ENCODE measurements at places on chromosomes 12 and 14.

- DNase-seq = no peak
Observed at GRCh38 chr14:31949709-31950108, 127.4 kb upstream of the ARHGAP5 start.

GRCh38 chr14:101476258-101476915, 84.9 kb upstream of the DIO3 start:
- DNase-seq = no peak

- no peak for DNase-seq
Observed at GRCh38 chr14:35747379-35747778, 61.7 kb downstream of the RALGAPA1 start.

- peak; percentile 75 for DNase-seq
Observed at GRCh38 chr14:91835920-91836843, 31.2 kb downstream of the TC2N start.

GRCh38 chr12:25819691-25820090, 138.8 kb upstream of the RASSF8 start:
- no peak for DNase-seq

GRCh38 chr14:60544659-60545058, 35.7 kb downstream of the SIX6 start:
- DNase-seq = no peak

GRCh38 chr14:64885559-64885958, 5.9 kb upstream of the SPTB start:
- no peak for DNase-seq

DNA sequence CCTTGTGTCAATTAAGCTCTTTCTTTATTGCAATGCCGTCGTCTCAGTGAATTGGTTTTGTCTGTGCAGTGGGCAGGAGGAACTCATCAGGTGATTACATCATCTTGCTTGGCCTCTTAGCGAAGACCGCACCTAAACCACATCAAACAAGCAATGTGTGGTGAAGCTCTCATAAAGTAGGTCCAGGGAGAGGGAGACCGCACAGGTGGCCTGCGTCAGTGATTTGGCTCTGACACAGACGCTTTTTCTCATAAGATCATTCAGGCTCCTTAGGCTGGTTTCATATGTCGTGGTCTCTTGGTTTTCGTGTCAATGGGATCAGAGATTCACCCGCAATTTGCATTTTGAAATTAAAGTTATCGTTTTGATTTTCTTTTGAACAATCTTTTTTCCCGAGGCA, 6.7 kb upstream of the TESC start:
- DNase-seq = no peak
